LHCN-M2 (cell line): ENCODE measurements at places on chromosomes 12 and 14. TPM values are rescaled to one million over a fixed set of nuclear protein-coding genes. Genes with fewer than 3 reads are reported as not detected.

DNA sequence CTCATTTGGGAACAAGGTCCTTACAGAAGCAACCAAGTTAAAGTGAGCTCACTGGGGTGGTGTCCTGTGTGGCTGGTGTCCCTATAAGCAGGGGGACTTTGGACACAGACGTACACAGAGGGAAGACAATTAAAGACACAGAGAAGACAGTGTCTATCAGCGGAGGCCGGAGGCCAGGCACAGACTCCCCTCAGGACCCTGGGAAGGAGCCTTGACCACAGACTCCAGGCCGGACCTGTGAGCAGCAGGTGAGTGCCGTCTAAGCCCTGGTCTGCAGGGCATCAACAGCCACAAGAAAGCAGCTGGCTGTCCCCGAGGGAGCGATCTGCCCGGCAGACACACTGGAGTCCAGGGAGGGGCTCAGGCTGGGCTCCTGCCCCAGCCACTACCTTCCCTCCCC is 219.1 kb upstream of the C14orf180 start:
- DNase-seq: no peak

- no peak for DNase-seq
These were observed 129.3 kb upstream of the RAP1B start for GRCh38 chr12:68481181-68481941.

DNA sequence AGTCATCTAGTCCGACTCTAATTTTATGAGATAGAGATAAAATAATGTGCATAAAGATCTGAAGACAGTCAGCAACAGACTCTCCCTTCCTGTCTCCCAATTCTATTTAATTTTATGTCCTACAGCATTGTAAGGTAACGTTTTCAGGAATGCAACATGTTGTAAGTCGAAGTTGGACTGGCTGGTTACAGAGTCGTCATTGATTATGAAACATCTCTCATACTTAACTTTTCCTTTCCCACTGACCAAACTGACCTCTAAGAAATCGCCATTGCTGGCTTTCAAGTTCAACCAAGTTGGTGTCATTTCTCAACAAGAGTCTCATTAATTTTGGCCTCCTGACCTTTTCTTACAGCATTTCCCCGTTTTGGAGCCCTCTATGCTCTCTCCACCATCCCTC is 4.9 kb upstream of the RIC8B start:
- no peak for DNase-seq

- no peak for DNase-seq
These were observed 7.7 kb upstream of the TMED2 start for GRCh38 chr12:123576611-123577010.

- DNase-seq: no peak
These were observed 2.0 kb upstream of the PPFIBP1 start for GRCh38 chr12:27521981-27522380.

Gene INSM2
- 0.06 TPM in 1 of 2 replicates, not detected in the other for total RNA-seq

Gene VRTN
- not detected in 2 replicates for total RNA-seq
